ENCODE measurements at places on chromosomes 11 and 22.

DNA sequence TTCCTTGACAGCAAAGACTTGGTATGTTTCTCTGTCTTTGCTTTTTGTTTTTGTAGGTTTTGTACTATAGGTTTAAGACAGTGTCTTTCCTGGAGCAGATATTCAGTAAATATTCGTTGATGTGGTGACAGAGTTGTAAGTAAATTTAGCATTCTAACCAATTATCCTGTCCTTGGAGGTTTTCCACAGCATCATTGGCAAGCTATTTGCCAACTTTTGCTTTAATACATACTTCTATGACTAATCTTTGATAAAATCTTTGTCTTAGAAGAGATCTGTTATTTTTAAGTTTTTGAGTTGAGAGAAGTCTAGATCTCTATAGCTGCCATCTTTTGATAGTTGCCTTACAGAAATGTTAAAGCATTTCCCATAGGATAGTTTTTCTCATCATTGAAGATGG, 3.8 kb downstream of the USP47 start:
- no peak for DNase-seq

DNA sequence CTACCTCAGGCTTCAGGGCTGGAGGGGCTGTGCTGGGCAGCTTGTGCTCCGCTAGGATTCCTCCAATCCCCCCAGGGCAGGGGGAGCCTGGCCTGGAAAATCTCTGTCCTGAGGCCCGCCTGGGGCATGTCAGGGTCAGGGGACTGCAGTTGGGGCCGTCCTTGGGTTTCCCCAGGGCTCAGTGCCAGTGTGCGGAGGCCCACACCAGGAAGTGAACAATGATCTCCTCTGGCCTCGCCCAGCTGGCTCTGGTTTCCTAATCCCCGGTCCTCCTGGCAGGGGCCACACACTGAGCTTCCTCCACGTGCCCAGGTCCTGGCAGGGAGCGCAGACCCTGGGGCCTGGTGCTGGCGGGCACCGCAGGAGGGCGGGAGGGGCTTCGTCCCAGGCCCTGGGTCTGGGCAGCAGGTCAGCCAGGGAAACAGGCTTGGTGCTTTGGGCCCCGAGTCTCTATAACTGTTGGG, 1.4 kb upstream of the MUC2 start:
- DNase-seq, result peak; percentile 59

GRCh38 chr22:28933321-28933720, 49.9 kb downstream of the ZNRF3 start:
- DNase-seq, result no peak

- DNase-seq, result no peak
Observed at GRCh38 chr11:128893578-128894285, 2.6 kb downstream of the KCNJ5 start.

DNA sequence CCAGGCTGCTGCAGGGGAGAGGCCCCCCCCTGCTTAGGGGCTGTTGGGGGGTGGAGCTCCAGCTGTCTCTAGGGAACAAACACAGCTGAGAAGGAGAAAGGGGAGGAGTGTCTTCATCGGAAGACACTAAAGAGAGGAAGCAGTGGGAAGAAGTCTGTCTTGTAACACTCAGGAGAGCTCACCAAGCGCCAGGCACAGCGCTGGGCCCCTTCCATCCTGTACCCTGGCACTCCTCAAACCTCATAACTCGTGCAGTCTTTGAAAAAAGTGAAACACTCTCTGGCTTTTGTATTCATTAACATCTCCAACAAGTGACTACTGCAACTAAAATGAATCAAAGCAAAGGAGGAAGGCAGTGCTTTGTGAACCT, 67.4 kb upstream of the PRDM11 start:
- DNase-seq, result no peak

- no peak for DNase-seq
Observed at GRCh38 chr22:21941921-21942320, 10.7 kb downstream of the PPM1F start.

GRCh38 chr11:20844630-20845029, 175.2 kb downstream of the NELL1 start:
- no peak for DNase-seq

DNA sequence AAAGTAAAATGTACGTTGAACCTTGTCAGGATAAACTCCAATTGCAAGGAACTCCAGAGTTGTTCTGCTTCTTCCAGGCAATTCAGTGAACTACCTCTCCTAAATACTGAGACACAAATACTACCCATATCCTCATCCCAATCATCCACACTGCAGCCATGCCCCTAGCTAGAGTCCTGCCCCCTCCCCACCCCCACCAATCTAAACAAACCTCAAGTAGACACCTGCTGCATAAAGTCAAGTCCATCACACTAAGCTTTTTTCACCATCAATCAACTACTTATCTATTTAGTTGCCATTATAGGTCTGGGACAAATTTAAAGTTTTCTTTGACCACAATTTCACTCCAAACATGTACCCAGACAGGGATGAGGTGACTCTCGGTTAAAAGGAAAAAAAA, 93.2 kb upstream of the APOA1 start:
- DNase-seq, result no peak

DNA sequence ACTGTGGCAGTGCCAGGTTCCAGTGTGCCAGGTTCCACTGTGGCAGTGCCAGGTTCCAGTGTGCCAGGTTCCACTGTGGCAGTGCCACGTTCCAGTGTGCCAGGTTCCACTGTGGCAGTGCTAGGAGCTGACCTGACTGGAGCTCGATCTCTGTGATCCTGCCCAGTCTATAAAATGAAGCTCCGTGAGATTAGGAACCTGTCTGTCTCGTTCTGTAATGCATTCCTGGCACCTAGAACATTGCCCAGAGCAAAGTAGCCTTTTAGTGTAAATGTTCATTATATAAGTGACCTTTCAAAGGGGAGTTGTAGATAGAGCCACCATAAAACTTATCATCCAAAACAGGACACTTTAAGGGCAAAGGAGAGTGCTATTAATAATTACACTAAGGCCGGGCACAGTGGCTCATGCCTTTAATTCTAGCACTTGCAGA, 36.0 kb downstream of the ART5 start:
- DNase-seq, result no peak

DNA sequence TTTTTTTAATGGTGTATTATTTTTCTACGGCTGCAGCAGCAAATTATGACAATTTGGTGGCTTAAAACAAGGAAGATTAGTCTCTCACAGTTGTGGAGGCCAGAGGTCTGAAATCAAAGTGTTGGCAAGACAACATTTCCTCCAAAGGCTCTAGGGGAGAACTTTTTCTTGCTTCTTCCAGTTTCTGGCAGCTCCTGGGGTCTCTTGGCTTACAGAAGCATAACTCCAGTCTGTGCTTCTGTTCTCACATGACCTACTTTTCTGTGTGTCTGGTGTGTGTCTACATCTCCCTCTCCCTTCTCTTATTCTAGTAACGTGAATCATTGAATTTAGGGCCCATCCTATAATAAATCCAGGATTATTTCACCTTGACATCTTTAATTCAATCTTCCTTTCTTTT, 551.9 kb upstream of the LUZP2 start:
- DNase-seq, result peak; percentile 62

GRCh38 chr22:47042116-47042825, 279.8 kb downstream of the TBC1D22A start:
- no peak for DNase-seq

- DNase-seq, result no peak
Observed at GRCh38 chr22:35479359-35479758, 61.3 kb upstream of the RASD2 start.

DNA sequence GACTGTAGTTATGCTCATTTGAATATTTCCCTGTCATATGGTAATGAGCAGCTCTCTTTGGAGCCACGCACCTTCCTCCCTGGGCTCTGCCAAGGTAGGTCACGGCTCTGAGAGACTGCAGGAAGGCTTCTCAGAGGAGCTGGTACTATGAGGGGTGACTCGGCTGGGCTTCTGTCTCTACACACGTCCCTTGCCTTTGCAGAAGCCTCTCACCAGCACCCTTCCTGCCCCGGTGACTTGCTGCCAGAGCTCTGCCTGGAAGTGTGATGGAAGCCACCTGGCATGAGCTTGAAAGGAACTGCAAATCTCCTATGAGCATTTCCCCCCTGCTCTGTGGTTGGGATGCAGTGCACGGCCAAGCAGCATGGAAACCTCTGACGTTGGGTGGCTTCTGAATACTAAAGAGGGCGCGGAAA, 74.2 kb downstream of the KIRREL3 start:
- DNase-seq, result no peak

DNA sequence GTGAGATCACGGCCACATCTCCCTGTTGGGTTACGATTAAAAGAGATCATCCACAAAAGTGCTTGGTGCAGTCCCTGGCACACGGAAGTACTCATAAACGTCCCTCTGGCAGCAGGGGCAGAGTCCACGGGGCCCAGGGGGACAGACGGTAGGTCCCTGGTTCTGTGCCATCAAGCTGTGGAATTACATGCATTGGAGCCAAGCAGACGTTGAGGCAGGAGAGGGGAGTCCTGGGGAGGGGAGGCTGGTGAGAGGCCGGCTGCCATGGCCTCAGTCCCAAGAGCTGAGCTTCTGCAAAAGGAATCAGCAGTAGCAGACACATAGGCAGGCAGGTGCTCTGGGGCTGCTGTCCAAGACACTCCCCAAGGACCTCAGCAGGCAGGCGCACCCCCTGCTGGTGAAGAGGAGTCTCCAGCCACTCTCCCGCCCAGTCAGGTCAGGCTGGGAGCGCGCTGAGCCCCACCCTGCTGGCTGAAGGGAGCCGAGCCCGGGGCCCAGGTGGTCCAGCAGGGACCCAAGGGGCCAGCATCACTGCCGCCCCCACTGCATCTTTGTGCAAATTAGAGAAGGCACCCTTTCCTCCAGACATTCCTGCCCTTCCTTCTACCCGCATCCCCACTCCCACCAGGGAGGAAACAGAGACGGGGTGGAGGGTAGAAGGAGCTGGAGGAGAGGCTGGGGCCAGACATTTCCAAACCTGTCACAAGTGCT, 7.6 kb upstream of the KCTD17 start:
- DNase-seq, result no peak

- no peak for DNase-seq
Observed at GRCh38 chr22:32317524-32317923, 40.1 kb upstream of the RFPL3 start.

- no peak for DNase-seq
Observed at GRCh38 chr11:119094816-119095065, 6.9 kb downstream of the DPAGT1 start.

DNA sequence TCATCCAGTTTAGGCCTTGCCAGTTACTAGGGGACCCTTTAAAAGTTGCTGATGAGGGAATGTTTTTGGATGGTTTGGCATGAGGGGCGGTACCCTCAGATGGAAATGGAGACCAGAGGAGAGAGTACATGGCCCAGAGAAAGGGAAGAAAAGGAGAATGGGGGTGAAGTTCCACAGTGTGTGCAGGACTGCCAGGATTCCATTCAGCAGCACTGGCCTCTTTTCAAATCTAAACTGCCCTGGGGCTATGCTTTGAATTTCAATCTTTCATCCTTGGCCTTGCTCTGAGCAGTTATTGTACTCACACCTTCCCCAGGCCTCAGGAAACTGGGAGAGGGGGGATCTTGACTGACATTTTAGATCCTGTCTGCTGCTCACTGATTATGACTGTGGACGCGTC, 3.0 kb downstream of the SLC3A2 start:
- no peak for DNase-seq

- peak; percentile 57 for DNase-seq
Observed at GRCh38 chr11:57213342-57214097, 23.5 kb downstream of the APLNR start.

DNA sequence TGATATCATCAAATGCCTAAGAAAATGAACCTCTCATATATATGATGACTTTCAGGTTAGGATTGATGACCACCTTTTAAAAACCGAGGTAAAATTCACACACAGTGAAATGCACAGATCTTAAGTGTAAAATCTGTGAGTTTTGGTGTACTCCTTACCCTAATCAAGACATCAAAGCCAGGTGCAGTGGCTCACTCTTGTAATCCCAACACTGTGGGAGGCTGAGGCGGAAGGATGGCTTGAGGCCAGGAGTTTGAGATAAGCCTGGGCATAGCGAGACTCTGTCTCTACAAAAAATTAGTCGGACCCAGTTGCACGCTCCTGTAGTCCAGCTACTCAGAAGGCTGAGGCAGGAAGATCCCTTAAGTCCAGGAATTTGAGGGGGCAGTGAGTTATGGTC, 140.4 kb downstream of the UVRAG start:
- no peak for DNase-seq

- peak; percentile 53 for DNase-seq
Observed at GRCh38 chr11:113242767-113243397, 71.5 kb upstream of the TTC12 start.

- DNase-seq, result no peak
Observed at GRCh38 chr22:27980424-27981148, 61.5 kb upstream of the PITPNB start.

- no peak for DNase-seq
Observed at GRCh38 chr11:95821640-95822039, 31.3 kb downstream of the CEP57 start.

- no peak for DNase-seq
Observed at GRCh38 chr11:35981581-35981980, 37.7 kb downstream of the LDLRAD3 start.

- DNase-seq, result no peak
Observed at GRCh38 chr11:46183819-46184218, 62.6 kb upstream of the PHF21A start.

DNA sequence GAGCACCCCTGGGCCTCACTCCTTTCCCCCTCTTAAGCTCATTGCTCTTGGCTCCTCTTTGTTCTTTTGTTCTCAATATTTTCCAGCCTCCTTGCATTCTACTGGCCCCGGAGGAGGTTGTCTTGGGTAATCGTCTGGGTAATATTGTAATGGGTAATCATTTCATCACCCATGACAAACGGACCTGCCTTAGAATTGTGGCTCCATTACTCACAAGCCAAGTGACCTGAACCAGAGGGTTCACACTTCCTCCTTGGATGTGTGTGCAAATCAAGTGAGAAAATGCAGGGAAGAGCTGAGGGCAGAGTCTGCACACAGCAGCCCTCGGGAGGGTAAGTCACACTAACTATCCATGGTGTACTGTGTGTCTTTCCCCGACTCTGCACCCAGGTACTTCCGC, 305.0 kb downstream of the BUD13 start:
- DNase-seq, result no peak

DNA sequence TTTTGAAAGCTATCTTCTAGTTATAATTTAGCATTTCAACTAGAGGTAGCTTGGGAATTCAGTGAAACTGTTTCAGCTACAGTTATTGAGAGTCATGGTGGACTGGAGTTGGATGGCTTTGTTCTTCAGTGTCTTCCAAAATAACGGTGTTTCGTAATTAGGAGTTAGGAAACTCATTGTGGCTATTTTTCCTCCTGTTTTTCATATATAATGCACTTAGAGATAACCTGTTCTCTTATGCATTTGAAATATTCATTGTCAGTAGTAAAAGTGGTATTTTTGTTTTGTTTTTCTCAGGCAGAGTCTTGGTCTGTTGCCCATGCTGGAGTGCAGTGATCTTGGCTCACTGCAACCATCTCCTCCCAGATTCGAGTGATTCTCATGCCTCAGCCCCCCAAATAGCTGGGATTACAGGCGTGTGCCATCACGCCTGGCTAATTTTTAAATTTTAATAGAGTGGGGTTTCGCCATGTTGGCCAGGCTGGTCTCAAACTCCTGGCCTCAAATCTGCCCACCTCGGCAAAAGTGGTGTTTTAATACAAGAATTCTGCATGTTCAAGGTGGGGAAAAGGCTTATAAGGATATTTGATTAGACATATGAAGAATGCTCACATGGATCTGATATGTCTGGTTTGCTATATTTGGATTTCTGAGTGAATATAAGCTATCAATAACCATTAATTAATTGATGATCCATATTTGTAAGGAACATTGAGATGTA, 12.7 kb downstream of the PDHX start:
- no peak for DNase-seq
